Hair follicular keratinocyte (primary cell): ENCODE measurements at places on chromosomes 7 and 10. TPM values are rescaled to one million over a fixed set of nuclear protein-coding genes. Genes with fewer than 3 reads are reported as not detected.

PPP3CB gene
- total RNA-seq = 16.0 and 21.4 TPM in 2 replicates

ZNF212 gene
- total RNA-seq = 3.0 and 6.2 TPM in 2 replicates

HTR7 gene
- total RNA-seq = 11.9 and 22.6 TPM in 2 replicates

MYH16 gene
- total RNA-seq = 1.1 and 1.2 TPM in 2 replicates

IPMK gene
- total RNA-seq = 2.3 and 3.6 TPM in 2 replicates

DRGX gene
- total RNA-seq = not detected in 2 replicates

CYP3A7 gene
- total RNA-seq = not detected in 2 replicates

DNAJC2 gene
- 13.7 and 15.1 TPM in 2 replicates for total RNA-seq
